ENCODE measurements at places on chromosomes 12 and 14.

DNA sequence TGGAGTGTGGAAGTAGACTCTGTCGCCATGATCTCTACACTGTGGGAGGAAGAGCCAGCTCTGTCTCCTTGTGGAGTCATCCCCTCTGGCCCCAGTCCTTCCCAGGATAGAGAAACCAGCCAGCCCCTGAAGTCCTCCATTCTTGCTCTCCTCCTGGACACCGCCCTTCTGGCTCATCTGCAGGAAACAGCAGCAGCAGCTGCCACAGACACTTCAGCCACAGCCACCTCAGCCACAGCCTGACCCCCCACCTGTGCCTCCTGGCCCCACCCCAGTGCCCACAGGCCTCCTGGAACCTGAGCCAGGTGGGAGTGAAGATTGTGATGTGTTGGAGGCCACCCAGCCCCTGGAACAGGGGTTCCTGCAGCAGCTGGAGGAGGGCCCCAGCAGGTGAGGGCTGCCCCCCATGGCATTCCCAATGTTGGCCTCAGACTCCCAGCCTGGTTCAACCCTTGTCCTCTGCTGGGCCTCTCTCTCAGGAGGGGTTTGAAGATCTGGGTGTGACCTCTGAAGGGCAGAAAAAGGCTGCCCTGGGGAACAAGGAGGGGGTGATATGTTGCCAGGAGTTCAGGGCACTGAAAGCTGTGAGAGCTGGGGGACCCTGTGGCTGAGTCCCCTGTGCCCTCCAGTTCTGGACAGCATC lies 10.5 kb downstream of the PRPF40B start:
- DNase-seq = no peak

GRCh38 chr12:38689704-38690103 lies 215.7 kb downstream of the CPNE8 start:
- no peak for DNase-seq

DNA sequence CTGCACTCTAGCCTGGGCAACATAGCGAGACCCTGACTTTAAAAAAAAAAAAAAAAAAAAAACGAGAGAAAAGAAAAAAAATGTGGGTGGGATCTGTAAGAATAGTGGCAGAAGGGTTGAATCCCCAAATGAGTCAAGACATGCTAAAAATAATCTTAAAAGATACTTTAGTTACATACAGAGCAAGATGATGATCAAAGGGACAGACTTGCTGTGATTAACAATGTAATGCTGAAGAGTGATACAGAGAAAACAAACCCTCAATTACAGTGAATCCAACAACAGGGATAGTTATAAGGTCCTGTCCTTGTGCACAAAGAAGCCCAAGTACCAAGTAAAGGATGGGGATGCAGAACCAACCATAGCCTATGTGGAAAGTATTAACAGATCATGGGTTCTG lies 80.3 kb downstream of the DCAF5 start:
- no peak for DNase-seq

- no peak for DNase-seq
Measured at GRCh38 chr14:97705976-97706375, 908.8 kb downstream of the VRK1 start.

GRCh38 chr12:8584004-8584403 lies 28.7 kb downstream of the AICDA start:
- no peak for DNase-seq

GRCh38 chr14:93002049-93002448 lies 79.1 kb downstream of the CHGA start:
- DNase-seq = no peak

- DNase-seq = no peak
Measured at GRCh38 chr12:93266-94005, 26.9 kb downstream of the IQSEC3 start.

DNA sequence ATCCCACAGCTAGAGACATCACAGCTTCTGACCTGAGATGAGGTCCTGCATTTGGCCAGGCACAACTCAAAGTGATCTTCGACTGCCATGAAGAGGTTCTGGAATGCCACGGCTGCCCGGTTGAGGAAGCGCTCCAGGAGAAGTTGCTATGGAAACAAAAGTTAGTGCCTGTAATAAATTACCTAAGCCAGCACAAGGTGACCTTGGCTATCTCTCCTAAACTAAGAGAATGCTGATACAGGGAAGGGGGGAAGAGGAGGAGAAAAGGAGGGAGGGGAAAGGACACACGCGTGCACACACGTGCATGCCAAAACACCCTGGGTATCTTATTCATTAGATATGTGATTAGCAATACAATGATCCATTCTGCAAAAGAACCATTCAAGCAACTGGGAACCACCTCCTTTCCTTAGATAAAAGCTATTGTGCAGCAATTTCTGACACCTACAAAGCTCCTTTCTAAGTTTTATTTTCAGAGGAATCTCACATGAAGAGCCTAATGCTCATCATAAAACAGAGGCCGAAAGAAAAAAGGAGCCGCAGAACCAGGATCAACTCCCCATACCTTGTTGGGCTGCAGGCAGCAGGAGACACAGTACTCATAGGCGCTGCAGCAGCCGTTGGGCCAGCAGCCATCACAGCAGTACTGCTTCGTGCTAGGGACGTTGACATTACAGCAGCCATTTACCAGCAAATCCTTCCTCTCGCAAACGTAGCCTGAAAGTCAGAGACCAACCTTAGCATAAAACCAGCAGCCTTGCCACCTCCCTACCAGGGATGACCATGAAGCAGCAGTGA lies 17.9 kb downstream of the SPRING1 start:
- no peak for DNase-seq

DNA sequence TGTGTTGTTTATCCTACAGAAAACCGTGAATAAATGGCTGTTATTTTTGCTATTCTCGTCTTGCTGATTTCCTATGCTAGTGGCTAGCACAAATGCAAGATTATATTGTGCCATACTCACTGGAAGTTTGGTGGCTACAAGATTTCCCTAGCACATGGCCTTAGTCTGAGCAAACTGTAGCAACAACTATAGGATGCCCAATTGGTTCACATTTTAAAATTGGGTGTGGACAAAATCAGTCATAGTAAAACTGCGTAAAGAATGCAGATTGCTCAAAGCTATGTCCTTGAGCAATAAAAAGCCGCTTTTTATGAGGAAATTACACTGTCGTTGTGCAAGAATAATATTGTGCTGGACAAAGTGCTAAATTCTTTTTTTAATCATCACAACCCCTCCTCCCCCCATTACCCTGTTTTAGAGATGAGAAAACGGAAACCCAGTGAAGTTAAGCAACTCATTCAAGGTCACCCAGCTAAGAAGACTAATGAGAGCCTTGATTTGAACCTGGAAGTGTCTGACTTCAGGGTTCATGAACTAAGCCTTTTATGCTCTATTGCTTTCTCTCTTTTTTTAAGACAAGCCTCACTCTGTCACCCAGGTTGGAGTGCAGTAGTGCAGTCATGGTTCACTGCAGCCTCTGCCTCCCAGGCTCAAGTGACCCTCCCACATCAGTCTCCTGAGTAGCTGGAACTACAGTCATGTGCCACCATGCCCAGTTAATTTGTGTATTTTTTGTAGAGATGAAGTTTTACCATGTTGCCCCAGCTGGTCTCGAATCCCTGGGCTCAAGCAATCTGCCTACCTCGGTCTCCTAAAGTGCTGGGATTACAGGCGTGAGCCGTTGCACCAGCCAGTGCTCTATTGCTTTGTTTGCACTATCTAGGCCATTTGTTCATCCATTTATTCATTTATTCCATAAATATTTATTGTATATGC lies 73.6 kb downstream of the SRGAP1 start:
- DNase-seq = peak; percentile 89

DNA sequence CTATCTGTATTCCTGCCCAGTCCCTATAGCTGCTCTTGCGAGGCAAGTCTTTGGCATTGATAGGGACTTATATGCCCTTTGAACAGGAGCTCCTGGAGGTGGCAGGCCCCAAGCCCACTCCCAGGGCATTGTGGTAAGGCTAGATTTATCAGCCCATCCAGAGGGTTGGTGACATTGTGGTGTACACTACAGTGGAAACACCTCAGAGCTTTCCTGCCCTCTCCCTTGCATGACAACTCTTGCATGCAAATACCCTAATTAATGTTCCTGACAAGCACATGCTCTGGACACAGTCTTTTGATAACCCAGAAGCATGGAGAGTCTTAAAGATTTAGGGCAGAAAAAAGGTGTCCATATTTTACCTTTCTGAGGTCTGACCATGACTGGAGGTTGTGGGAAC lies 815 bp upstream of the RIPK3 start:
- DNase-seq = no peak

GRCh38 chr12:24138041-24138440 lies 188.6 kb upstream of the SOX5 start:
- no peak for DNase-seq

DNA sequence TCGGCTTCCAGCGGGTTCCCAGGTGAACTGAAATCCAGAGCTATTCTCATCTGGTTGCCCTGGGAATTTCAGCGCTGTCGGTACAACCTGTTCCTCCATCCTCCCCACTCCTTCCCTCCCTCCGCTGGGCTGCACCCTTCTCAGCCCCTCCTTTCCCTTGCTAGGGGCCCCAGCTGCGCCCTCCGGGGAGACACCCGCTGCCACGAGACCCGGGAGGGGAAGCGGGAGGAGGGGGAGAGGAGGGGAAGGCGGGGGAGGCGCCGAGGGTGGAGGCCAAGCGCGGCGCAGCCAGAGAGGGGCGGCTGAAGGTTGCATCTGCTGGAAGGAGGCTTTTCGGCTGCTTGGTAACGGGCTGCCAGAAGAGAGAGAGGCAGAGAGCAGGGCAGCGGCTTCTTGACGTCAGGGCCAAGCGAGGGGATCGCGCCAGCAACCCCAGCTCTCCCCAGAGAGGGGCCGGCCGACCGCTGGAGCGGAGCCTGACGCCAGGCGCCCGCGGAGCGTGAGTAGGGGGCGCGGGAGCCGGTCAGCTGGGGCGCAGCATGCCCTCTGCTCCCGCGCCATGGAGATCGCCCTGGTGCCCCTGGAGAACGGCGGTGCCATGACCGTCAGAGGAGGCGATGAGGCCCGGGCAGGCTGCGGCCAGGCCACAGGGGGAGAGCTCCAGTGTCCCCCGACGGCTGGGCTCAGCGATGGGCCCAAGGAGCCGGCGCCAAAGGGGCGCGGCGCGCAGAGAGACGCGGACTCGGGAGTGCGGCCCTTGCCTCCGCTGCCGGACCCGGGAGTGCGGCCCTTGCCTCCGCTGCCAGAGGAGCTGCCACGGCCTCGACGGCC lies at the start of gene KCNA5:
Gene KCNA5, plus strand, starts transcription at position 291 of the 831 bp plus-strand sequence. Its CDS starts 269 bp downstream, at position 560.
- no peak for DNase-seq

DNA sequence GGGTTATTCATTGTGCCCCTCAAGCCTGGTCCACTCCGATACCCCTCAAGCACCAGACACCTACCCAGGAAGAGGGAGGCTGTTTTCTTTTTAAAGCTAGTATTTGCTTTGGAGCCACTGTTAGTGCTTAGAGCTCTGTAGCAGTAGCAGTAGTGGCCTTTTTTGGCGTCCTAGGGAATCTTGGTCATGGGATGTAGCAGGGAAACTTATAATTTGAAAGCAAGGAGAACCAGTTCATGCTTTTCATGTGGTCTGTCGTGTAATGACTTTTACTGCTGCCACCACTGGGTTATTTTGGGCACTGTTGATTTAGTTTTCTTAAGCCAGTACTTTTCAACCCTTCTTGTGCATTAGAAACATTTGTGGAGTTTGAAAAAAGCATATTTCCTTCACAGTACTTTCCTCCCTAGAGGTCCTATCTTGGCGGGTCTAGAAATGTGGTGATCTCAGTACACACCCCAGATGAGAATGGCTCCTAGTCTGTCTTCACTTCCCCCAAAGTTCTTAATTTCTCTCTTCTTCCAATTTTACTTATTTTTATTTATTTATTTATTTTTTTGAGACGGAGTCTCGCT lies 49.7 kb downstream of the MARK3 start:
- DNase-seq = no peak

- DNase-seq = no peak
Measured at GRCh38 chr12:56121204-56121870, 3.3 kb downstream of the ZC3H10 start.

DNA sequence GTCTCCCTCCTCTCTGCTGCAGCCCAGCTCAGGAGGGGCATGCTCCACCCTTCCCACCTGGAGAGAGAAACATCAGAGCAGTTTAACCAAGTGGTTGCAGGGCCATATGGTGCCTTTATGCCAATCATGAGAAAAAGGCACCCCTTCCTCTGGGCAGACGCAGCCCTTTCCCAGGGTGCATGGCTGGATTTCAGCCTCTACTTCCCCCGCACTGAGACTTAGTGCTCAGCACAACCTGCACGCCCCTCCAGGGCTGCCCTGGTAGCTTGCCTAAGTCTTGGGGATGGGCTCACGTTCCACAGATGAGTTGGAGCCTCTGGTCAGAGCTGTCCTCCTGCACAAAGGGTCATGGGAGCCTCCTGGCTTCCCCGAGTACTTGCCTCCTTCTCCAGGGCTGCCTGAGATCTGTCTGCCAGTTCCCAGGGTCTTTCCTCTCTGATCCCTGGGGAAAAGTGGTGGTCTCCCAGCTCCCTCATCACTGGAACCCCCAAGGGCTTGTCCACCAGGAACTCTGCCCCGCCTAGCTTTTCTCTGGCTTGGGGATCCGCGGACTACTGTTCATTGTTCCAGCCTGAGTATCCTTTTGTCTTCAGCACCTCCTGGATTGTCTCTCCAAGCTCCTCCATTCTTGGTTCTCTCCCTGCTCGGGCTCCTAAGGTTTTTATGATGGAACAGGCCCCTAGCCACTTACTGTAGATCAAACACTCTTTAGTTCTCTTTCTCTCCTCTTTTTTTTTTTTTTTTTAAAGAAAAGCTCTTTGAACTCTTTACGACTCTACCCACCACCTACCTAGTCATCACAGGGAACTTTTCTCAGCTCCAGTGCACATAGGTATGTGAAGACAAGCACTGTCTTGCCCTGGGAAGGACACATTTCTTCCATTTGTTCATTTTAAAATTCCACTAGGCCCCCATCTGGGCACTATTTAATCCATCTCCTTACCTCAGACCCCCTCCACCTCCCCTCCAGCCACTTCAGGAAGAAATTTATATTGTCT lies 6.1 kb upstream of the KRT74 start:
- no peak for DNase-seq

DNA sequence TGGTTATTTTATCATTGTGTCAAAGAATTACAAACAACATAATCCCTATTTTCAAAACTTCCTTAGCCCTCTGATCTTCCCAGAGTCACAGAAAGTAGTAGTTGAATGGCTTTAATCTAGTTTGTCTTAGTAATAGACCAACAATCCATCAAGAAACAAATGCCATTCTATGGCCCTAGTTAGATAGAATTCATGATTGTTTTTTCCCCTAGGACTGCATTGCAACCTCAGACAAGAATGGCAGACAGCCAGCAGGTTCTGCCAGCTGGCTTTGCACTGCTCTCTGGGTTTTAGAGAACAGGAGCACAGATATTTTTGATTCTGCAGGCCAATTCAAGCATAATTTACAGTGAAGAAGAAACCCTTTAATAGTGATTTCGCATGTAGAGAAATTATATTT lies 33.8 kb downstream of the SYT1 start:
- DNase-seq = no peak

Data from HFF-Myc (cell line).